Hepatic stellate cell (primary cell): ENCODE measurements at places on chromosomes 11 and 22.
A peak's percentile ranks its signal among the peaks of the same experiment; 100 is the strongest.

- DNase-seq = no peak
Measured at GRCh38 chr11:85028329-85029101, 598.6 kb downstream of the DLG2 start.

GRCh38 chr11:78338138-78338537 is 79.5 kb downstream of the GAB2 start:
- DNase-seq = no peak

DNA sequence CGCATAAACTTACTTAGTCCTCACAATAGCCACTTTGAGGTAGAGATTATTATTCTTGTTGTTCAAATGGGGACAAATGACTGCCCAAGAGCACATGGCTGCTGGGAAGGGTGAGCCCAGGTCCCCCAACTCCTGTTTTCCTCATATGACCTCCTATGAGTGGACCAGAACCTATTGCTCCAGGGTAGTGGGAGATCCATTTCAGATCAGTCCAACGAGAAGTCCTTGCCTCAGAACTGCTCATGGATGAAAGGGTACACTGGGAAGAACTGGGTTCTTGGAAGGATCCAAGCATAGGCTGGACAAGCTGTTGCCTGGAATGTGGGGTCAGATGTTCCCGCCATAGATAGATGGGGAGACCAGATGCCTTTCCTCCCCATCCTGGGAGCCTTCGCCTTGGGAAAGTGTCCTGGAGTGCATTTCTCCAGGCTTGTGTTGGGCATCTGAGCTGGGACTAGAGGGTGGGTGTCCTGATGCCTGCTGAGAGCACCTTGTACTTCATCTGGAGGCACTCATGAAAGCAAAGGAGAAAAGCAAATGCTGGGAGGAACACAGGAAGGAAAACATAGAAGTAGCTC is 146.3 kb upstream of the B3GAT1 start:
- DNase-seq = no peak

DNA sequence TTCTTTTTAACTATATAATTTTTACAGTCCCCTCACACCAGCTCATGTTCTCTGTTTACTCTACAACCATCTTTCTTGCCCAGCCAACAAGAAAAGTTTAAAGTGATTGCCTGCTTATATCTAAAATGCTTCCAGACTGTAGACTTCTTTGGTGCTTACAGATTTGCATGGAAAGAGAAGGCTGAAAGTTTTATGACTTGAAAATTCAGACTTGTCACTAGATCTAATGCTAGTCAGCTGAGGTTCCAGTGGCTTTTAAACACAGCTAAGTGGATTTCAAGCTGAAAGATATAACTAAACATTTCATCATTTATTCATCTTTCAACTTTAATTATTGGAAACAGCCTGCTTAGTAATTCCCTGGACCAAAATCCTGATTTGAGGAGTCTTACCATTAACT is 178.4 kb downstream of the NAV2 start:
- no peak for DNase-seq

GRCh38 chr11:44611687-44612434 is 46.4 kb downstream of the CD82 start:
- DNase-seq = no peak

GRCh38 chr11:116658876-116659535 is 113.8 kb downstream of the BUD13 start:
- no peak for DNase-seq

- no peak for DNase-seq
Measured at GRCh38 chr11:110606415-110606814, 105.8 kb downstream of the ARHGAP20 start.

DNA sequence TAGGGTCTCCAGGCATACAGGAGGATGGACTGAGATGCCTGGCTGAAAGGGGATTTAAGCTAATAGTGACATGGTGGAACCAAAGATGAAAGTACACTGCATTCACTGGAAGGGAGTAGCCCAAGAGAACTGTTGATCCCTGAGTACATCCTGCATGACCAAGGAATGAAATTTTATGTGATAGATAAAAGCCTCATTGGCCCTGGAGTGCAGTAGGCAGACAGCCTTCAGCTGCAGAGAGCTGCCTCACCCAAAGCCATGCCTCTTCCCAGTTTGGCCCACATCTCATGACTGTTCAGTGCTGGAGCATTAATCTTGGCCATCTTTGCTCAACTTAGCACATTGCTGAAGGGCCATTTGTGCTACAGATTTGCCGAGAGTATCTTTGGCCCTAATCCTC is 8.0 kb downstream of the KDM4E start:
- DNase-seq = no peak

DNA sequence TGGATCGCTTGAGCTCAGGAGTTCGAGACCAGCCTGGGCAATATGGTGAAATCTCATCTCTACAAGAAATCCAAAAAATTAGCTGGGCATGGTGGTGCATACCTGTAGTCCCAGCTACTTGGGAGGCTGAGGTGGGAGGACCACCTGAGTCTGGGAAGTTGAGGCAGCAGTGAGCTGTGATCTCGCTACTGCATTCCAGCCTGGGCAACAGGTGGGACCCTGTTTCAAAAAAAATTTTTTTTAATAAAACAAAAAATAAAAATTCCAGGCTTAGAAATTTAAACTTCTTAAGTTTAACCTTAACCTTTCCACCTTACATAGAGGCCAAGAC is 21.2 kb downstream of the CLMP start:
- DNase-seq = no peak

DNA sequence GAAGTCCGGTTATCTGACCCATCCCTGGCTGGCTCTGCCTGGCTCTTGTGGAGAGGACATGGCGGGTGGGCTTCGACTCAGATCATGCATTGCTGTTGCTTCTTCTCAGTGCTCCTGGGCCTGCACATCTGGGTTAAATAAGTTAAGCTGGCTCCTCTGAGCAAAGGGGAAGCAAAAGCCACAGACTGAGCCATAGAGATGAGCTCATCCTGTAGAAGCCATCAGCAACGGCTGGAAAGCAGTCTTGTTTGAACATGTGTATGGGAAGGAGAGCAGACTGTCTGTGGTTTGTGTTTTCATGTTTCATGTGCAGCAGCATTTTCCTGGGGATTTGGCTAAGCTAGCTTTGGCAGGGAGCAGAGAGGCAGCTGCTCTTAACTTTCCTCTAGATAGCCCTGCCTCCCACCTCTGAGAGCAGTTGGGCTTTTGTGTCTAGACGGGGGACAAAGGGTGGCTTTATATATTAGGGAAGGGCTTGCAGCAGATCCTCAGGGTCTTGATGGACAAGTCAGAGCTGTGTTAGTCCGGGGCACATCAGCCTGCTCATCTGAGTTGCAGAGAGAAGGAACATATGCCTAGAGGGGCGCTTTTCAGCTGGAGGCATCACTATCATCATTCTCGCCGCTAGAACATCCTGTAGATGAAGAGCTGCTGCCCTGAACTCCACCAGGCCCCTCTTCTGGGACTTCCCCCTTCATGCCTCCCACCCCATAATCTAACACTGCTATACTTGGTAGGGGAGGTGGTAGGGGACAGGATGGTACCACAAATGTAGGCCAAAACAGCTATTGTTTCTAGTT is 14.9 kb downstream of the DCPS start:
- peak; percentile 77 for DNase-seq

- DNase-seq = no peak
Measured at GRCh38 chr11:59528711-59529110, 17.4 kb downstream of the OR4D9 start.

DNA sequence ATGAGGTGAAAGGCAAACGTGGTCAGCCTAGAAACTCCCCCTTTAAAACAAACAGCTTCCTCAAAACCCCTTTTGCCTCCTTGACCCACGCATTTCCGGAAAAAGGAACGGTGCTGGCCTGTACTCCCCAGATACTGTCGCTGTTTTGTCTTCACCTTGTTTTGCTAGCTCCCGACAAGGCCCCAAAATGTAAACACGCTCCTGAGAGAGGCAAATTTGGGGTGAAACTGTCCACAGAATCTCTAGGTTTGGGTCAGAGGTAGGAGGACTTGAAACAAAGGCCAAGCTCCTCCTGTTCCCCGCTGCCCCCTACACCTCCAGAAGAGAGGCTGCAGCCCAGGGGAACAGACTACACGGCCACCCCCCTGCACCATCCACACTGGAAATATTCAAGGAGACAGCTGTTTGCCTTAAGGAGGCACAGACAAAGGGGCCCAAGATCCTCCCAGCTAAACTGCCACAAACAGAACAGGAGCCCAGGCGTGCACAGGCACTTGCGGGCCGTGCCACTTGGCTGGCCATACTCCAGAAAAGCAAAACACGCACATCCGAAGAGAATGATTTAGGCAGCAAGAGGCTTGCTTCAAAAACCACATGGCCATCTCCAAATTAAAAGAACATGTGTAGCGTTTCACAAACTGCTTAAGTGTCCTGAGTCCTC is 160.5 kb upstream of the GRK3 start:
- peak; percentile 41 for DNase-seq

- peak; percentile 41 for DNase-seq
Measured at GRCh38 chr11:9787981-9788521, 124.2 kb downstream of the SWAP70 start.

- DNase-seq = no peak
Measured at GRCh38 chr11:31821766-31822165, 10.6 kb upstream of the PAX6 start.

DNA sequence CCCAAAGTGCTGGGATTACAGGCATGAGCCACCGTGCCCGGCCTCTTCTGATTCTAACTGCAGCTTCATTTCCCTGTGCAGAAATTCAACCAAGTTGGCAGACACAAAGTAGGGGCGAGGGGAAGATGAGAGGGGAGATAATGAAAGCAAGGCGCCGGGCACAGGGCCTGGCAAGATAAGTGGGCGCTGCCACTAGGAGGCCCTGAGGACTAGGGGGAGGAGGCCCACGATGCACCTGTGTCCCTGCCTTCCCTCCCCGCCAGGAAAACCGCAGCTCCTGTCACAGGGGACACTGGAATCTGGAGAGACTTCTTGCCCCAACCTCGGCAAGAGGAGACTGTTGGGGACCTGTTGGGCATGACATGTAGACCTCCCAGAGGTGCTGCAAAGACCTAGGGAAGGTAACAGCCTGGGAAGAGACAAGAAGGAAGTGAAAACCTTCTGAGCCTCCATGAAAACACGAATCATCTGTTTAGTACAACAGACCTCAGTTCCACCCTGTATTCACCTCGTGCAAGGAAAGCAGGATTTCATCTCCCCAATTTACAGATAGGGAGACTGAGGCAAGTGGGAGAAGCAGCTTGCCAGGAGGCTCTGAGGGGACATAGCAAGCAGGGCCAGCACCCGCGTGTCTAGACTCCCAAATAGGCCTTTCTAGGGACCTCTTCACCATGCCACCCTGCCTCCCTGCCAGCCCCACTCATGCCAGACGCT is 3.1 kb upstream of the LGALS1 start:
- DNase-seq = no peak

DNA sequence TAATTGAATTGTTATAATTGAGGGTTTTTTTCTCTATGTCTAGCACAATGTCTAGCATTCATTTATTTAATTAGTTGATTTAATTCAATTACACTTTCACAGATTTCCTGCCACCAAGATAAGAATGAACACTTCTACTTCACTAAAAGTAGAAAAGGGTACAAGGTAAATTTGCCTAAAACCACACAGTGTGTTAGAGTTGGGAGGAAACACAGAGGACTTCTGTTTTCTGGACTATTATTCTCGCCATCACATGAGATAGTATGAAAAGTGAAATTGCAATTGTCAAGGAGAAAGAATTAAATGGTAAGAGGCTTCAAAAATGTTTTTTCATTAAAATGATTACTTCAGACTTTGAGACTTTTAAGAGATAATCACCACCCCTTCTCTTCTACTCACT is 109.5 kb downstream of the ETS1 start:
- no peak for DNase-seq

GRCh38 chr11:72229336-72229924 is 4.9 kb downstream of the INPPL1 start:
- no peak for DNase-seq

- DNase-seq = no peak
Measured at GRCh38 chr11:62707277-62707861, at the start of the genes BSCL2 and GNG3. Gene BSCL2, minus strand, starts transcription at chr11:62707424. Its CDS starts 229 bp downstream, at chr11:62707195. Gene GNG3, plus strand, starts transcription at chr11:62707676. Its CDS starts 620 bp downstream, at chr11:62708296.

DNA sequence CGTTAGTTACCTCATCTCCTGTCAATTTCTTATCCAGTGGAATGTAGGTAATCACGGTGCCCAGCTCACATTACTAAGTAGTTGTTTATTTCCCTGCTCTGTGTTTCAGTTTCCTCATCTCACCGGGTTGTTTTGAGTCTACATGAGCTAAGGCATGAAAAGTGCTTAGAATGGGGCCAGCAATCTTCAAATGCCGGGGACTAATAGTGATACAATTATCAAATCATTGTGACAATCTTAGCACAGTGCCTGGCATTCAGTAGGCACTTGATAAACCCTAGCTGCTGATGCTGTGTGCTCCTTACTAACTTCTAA is 53.3 kb upstream of the CD5 start:
- no peak for DNase-seq

DNA sequence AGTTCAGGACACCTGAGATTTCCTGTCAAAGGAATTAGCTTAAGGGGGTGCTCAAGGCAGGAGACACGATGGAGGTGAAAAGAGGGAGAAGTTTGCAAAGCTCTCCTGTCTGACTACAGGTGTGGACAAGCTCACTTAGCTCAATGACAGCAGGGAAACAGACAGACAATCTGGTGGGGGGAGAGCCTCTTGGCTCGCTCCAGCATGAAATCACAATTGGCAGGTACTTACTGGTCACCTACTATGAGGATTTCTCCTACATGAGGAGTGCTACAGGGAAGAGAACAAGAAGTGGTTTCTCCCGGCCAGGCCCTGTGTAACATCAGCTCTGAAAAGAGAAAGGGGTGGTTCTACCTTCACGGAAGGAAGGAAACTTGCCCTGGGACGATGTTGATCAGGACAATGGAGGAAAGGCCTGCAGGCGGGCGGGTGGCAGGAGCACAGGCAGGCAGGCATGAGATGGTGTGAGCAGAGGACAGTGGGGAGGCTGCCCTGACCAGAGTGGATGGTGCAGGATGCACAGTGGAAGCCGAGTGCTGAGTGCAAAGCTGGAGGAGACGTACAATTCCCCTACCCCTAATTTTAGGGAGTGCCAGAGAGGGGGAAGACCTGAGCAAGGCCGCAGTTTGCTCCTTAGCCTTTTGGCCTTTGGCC is 57.9 kb upstream of the CRTAM start:
- DNase-seq = no peak

DNA sequence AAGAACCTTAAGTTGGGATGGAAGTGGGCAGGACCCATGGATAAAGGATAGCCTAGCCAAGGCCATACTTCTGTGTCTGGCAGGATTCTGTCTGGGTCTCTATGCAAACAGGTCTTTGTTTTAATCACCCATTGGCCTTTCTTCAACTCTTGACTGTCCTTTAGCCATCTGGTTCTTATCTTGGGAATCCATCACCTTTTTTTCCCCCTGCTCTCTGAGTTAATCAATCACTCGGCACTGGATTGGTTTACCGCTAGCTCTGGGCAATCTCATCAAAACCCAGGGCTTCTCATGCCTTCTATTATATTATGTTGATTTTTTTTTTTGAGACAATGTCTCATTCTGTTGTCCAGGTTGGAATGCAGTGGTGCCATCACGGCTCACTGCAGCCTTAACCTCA is 1.8 kb upstream of the RNF169 start:
- no peak for DNase-seq

DNA sequence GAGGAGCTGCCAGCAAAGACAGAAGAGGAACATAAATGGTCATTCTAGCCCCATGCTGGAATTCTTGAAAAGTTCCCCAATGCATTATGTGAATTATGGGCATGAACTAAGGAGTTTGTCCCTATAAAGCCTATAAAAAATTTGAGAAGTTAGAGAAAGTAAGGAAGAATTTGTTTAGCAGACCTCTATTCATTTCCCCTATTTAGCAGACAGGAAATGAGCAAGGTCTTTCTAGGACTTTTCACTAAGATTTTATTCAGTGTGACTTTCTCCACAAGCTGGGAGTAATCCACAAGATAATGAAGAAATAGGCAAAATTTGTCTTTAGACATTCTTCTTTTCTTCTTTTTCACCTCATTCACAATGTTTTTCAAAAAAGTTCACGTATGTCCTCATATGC is 20.0 kb downstream of the PRRG4 start:
- no peak for DNase-seq
